ENCODE measurements at places on chromosomes 3 and 15. TPM values are rescaled to one million over a fixed set of nuclear protein-coding genes. Genes with fewer than 3 reads are reported as not detected.

Gene ATP10A
- total RNA-seq, result not detected

Gene BLM
- 19.1 TPM for total RNA-seq

Gene SPINT1
- 180 TPM for total RNA-seq

Gene DUOXA2
- not detected for total RNA-seq

Gene AADACL2
- not detected for total RNA-seq

DNA sequence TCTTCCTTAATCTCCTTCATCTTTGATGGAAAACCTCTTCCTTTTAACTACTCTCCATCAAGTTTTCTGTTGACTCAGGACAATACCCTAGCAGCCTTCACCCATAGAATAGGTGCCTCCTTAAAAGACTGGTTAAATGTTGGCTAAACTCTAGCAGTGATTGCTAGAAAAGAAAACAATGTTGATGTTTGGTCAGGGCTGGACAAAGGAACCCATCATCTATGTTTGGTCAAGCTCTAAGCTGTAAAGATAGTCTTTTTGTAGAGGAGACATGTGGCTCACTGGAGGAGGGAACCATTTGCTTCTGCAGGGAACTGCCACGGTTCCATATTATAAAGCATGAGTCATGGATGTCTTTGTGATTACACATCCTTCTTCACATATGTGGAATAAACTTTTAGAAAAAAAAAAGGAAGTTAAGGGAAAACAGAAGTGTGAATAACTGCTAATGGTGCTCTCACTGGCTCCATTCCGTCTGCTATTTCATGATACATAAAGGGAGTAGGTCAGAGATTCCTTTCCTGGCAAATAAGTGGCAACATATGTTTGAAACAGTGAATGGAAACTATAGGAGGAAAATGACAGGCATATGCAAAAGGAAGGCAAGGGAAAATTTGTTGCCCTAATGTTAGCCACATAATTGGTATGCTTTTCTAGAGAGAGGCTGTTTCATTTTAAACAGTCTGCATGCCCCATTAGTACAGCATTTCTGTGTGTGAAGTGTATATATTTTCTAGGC, 78.2 kb downstream of the CMSS1 start:
- peak; percentile 82 for DNase-seq

Gene ALS2CL
- 71.6 TPM for total RNA-seq

Measured in PC-9 (cell line).